CD4-positive, CD25-positive, alpha-beta regulatory T cell (primary cell): ENCODE measurements at places on chromosomes 12 and 14. TPM values are rescaled to one million over a fixed set of nuclear protein-coding genes. Genes with fewer than 3 reads are reported as not detected.

The CCDC85C gene
- 0.69 TPM for polyA plus RNA-seq

The PLEKHG7 gene
- polyA plus RNA-seq: 0.46 TPM

DNA sequence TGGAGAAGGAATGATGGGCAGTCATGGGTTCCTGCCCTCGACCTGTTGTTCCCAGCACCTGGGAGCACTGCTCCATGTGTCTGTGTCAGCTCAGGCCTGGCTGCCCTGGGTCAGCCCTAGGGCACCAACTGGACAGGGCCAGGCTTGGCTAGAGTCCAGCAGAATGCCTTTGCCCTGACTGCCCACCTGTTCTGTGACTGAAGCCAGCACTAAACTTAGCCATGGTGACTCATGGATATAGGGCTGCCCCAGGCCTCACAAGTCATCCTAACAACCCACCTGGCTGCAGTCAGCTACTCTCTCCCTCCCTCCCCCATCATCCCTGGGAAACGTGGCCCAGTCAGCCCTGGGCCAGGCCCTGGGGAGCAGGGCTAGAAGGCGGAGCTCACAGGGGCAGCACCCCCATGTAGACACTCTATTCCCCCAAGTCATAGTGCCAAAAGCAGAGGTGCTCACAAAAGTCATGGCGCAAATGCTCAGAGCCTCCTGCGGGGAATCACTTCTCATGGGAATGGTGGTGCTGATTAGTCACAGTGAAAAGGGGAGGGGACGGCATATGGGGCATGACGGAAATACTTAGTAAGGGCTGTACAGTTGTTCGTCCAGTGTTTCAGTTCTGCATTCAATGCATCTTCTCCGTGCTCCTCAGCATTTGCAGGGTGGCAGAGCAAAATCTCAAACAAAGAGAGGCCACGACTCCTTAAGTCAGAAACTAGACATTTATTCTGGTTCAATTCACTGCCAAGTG lies 52.0 kb upstream of the NTF3 start:
- no peak for DNase-seq
- H3K4me1 ChIP-seq: no peaks in the 10 kb centered on the region
- no peak overlapping the region for H3K27ac ChIP-seq
- no peaks in the 10 kb centered on the region for H3K36me3 ChIP-seq
- H3K4me3 ChIP-seq: no peak overlapping the region

DNA sequence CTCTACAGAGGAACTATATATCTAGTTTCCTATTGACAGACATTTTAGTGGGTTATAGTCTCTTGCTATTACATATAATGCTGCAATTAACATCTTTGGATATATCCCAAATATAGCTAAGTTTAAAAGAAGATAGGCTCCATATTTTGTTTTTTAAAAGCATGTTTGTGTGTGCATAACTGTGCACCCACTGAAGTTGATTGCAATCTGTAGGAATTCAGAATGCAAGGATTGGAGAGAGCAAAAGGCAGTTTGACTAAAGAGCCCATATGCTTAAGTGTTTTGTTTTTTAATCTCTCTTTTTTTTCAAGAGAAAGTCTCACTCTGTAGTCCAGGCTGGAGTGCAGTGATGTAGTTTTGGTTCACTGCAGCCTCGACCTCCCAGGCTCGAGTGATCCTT lies 9.4 kb upstream of the ABCD4 start:
- H3K4me3 ChIP-seq: no peak overlapping the region
- DNase-seq: no peak
- H3K27me3 ChIP-seq: no peaks in the 10 kb centered on the region
- no peaks in the 10 kb centered on the region for H3K36me3 ChIP-seq

DNA sequence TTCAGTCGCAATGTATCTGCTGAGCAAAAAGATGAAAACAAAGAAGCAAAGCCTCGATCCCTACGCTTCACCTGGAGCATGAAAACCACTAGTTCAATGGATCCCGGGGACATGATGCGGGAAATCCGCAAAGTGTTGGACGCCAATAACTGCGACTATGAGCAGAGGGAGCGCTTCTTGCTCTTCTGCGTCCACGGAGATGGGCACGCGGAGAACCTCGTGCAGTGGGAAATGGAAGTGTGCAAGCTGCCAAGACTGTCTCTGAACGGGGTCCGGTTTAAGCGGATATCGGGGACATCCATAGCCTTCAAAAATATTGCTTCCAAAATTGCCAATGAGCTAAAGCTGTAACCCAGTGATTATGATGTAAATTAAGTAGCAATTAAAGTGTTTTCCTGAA lies 19.8 kb downstream of the CKB start:
- DNase-seq: no peak
- no peaks in the 10 kb centered on the region for H3K4me1 ChIP-seq
- H3K4me3 ChIP-seq: no peak overlapping the region
- no peak overlapping the region for H3K27ac ChIP-seq
- peaks cover 54% of the 10 kb centered on the region for H3K36me3 ChIP-seq

DNA sequence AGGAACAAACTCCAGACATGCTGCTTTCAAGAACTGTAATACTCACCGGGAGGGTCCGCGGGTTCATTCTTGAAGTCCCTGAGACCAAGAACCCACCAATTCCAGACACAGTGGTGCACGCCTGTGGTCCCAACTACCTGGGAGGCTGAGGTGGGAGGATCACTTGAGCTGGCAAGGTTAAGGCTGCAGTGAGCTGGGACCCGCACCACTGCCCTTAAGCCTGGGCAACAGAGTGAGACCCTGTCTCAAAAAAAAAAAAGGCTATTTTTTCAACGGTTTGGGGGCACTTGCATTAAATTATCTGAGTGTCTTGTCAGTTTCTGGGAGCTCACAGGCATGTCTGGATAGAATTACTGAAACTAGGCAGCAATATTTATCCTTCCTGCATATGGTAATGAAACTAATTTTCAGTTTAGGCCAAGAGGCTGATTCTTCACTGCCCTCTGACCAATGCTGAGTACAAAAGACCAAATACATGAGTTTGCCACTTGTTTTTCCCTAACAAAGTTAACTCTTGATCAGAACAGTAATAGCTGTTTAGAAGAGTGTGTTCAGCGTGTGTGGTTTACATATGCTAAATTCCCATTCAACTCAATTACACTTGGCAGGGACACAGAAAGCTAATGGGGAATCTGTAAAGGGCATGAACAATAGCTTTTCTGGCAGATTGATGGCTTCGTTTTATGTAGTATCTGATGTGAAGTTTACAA lies 65.8 kb upstream of the RASSF3 start:
- peaks cover 2% of the 10 kb centered on the region for H3K4me1 ChIP-seq
- no peak for DNase-seq
- no peaks in the 10 kb centered on the region for H3K27me3 ChIP-seq
- H3K36me3 ChIP-seq: no peaks in the 10 kb centered on the region
- H3K4me3 ChIP-seq: no peak overlapping the region

GRCh38 chr14:102185360-102185759 lies 45.7 kb downstream of the WDR20 start:
- DNase-seq: no peak
- H3K27me3 ChIP-seq: no peaks in the 10 kb centered on the region
- no peak overlapping the region for H3K4me3 ChIP-seq
- peaks cover 2% of the 10 kb centered on the region for H3K36me3 ChIP-seq

DNA sequence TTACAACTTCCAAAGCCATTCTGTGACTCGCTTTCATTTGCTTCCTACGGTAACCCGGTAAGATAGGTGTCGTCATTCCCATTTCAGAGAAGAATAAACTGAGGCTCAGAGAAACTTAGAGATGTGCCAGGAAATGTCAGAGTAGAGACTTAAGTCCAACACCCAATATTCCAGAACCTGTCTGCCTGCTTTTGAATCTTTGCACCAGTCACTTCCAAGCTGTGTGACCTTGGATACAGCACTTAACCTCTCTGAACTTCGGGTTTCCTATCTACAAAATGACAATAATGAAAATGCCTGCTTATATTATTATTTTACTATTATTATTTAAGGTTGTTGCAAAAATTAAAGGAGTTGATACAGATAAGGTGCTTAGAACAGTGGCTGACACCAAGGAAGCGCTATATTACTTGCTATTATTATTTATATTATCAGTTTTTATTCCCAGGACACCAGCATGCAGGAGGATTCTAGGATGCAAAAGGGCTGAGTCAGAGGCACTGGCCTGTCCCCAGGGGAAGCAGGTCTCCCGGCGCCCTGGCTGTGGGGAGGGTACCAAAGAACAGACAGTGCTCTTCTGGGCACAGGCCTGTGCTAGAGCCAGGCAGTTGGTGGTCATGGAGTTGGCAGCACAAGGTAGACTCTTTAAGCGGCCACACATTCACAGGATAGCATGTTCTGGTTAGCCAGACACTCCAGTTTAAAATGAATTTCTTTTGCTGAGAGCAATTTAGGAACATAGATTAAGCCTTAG lies 5.4 kb downstream of the HSPB8 start:
- H3K4me1 ChIP-seq: no peaks in the 10 kb centered on the region
- H3K27me3 ChIP-seq: no peaks in the 10 kb centered on the region
- no peak for DNase-seq
- H3K36me3 ChIP-seq: no peaks in the 10 kb centered on the region
- H3K4me3 ChIP-seq: no peak overlapping the region

GRCh38 chr12:28425526-28425925 lies 235.3 kb downstream of the CCDC91 start:
- no peak overlapping the region for H3K27ac ChIP-seq
- peaks cover 2% of the 10 kb centered on the region for H3K36me3 ChIP-seq
- no peak overlapping the region for H3K4me3 ChIP-seq
- no peak for DNase-seq
